ENCODE measurements at places on chromosomes 7 and 10.
A peak's percentile ranks its signal among the peaks of the same experiment; 100 is the strongest.

- no peak for DNase-seq
Measured at GRCh38 chr7:155804897-155805825, 7.1 kb downstream of the SHH start.

DNA sequence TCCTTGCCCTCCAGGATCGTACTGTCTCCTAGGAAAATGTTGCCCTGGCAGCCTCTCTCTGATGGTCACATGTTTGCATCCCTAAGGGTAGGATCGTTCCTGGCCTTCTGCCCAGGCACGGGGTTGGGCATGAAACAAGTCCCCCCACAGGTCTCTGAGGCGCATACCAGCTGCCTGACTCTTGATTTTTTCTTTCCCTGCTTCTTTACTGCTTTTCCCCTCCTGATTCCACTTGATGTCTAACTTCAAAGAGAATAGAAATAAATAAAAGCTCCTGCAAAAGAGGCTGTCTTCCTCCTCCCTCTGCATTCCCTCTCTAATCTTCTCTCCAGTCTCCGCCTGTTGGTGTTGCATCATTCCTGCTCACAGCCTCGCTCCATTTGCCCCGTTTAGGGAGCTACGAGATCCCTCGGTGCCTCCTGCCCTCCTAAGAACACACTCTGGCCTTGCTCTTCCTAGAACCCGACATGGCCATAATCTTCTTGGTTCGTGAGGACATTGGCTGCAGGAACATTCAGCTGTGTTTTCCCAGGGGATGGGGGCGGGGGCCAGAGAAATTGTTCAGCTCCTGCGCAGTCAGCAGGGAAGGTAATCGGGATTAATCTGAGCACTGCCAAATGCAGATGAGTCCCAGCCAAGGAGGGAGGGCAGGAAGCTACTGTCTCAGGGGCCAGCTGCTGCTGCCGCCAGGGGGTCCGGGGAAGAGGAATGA, 26.0 kb downstream of the LEP start:
- no peak for DNase-seq

GRCh38 chr10:78405736-78406135, 372.1 kb downstream of the RPS24 start:
- no peak for DNase-seq

DNA sequence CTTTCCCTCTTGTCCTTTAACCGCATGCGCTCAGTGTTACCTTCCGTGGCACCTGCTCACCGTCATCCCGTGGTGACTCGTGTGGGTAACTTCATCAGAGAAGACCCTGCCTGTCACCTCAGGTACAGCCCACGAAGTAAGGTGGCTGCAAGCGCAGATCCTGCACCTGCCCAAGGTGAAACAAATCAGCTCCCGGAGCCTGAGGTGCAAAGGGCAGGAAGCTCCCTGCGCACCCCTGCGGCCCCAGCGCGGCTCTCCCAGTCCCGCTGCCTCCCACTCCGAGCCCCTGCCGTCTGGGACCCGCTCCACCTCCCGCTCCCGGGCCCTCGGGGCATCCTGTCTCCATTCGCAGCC, 110.9 kb upstream of the LANCL2 start:
- no peak for DNase-seq

GRCh38 chr10:128306966-128307365, 180.7 kb upstream of the MKI67 start:
- no peak for DNase-seq

DNA sequence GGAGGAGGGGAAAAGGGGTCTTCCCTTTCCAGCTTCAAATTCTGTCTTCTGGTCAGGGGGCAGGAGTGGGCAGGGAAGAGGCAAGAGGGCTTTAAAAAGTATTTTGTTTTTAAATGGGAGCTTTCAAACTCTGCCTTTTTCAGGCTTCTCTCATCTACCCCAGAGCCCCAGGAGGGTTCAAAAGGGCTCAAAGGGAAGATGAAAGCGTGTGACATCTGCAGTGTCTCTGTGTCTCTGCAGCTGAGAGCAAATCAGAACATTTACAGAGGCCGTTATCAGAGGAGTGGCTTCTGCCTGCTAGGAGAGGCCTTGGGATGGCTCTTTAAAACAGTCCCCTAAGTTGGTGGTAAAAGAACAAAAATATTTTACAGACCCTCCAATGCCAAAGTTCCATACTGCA, 30.3 kb downstream of the TRIM8 start:
- no peak for DNase-seq

DNA sequence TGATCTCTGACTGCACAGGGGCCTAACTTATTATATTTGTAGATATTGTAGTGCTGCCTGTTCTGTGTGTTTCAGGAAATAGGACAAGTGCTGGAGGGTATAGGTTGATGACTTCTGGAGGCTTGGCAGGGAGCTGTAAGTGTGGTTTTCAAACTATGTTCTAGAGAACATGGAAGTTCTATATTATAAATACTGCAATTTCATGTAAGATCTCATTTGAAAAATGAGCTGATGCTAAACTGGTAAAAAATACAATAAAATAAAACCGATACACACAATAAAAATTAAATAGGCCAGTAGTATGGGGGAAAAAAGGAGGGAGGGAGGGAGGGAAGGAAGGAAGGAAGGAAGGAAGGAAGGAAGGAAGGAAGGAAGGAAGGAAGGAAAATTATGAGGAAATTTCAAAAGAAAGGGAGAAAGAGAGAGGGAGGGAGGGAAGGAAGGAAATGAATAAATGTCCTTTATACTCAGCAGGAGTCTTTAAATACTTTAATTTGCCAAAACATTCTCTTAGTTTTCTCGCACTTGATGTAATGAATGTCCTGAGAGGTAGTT, 181.3 kb downstream of the KIAA1217 start:
- no peak for DNase-seq

GRCh38 chr7:147915781-147916180, 674.8 kb upstream of the C7orf33 start:
- no peak for DNase-seq

DNA sequence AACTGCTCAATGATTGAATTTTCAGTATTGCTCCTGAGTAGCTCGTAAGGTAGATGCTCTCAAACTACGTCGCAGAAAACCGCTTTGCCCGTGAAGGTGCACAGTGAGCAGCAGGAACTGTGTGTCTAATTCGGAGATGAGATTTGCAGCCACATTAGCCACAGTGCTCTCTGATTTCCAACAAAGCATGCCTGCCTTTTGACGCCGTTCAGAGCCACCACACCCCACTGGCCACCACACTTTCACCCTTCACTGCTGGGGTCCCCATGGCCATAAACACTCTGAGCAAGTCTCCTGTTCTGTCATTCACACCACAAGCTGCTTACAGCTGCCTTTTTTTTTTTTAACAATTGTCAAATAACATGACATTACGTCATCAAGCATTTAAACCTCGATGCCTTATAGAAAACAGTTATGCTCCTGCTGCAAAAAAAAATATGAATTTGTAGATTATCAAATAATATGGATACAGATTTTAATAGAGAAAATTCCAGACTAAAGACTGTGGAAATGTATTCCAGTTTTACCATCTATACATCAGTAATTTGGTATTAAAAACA, 578.8 kb upstream of the PFKP start:
- no peak for DNase-seq

- no peak for DNase-seq
Measured at GRCh38 chr10:59575269-59575668, 134.4 kb downstream of the SLC16A9 start.

DNA sequence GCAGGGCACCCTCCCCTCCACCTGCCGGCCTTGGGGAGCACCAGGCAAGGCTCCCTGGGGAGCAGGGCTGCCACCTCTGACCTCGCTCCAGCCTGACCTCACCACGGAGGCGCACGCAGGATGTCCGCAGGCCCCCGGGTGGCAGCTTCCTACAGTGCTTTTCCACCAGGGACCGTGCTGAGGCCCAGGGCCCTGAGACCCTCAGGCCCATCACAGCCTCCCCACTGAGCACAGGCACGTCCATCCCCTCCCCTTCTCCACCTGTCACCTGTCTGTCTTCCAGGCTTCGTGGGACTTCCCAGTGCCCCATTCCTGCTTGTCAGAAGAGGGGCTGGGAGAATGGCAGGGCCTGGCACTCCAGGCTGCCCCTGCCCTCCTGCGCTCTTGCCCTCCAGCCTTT, 90.1 kb downstream of the LHPP start:
- DNase-seq = no peak

GRCh38 chr10:120969219-120969645, 118.1 kb downstream of the WDR11 start:
- no peak for DNase-seq

DNA sequence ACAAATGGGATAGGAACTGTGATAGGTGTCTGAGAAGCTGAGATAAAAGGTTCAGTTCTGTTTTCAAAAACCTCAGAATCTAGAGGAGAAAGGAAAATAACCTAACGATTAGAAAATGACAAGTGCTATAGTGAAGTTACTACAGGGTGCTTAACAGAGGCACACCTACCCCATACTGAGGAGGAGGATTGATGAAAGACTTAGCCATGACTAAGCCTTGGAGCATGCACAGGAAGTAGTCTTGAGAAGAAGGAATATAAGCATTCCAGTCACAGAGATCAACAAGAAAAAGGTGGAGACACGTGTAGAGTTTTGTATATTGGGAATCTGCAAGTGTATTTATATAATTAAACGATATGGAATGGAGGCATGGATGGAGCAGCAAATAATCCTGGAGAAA, 1225.5 kb upstream of the CELF2 start:
- no peak for DNase-seq

- no peak for DNase-seq
Measured at GRCh38 chr7:1254281-1255079, 21.8 kb downstream of the UNCX start.

GRCh38 chr10:131954356-131954965, 27.3 kb downstream of the BNIP3 start:
- DNase-seq = no peak

DNA sequence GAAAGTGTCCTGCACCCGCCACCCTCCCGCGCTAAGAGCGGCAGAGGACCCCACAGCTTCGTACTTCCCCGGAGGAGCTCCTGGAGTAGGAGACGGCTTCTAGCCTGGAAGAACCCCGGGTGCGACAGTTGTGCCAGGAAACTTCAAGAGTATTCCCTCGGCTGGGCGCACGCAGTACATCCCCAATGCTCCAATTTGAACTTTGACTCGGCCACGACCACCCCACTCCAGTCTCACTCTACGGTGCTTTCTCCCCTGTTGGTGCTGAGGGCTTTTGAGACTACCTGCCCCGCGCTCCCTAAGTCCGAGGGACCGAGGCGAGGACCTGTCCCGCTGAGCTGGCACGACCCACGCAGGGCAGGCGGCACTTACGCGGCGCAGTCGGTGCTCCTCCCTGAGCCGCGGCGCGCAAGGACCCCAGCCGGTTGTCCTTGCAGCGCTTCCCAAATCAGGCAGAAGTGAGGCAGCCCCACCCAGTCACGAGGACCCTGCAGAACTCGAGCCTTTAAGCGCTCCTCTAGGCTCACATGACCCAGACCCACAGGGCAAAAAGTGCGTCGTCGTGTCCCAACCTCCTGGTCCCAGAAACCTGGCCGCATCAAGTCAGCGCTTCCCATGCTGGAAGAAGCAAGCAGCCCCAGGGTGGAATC, at the start of gene CPVL:
Gene CPVL, minus strand, starts transcription at position 481 of the 650 bp plus-strand sequence. CDS start 25,476 bp downstream, outside the sequence.
- DNase-seq = peak; percentile 29

- DNase-seq = no peak
Measured at GRCh38 chr7:55101359-55101758, 82.5 kb downstream of the EGFR start.
